ENCODE measurements at places on chromosomes 5 and 9.

- DNase-seq: no peak
Measured at GRCh38 chr5:152855441-152855840, 450.4 kb upstream of the NMUR2 start.

DNA sequence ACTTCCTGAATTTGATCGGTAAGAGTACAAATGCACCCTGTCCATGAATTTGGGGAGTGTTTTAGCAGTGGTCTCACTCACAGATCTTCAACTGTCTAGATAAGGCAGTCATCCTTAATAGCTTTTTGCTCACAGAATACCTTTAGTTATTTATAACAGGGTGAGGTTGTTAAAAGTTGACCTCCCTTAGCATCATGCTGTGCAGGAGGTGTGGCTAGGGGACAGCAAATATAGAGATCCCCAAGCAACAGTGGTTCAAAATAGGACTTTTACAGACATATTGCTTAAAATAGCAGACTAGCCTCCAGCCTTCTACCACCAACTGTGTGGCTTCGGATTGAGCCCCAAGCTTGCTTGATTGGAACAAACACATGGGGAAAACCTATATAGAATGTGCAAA, 724.4 kb downstream of the TLE1 start:
- DNase-seq: no peak

DNA sequence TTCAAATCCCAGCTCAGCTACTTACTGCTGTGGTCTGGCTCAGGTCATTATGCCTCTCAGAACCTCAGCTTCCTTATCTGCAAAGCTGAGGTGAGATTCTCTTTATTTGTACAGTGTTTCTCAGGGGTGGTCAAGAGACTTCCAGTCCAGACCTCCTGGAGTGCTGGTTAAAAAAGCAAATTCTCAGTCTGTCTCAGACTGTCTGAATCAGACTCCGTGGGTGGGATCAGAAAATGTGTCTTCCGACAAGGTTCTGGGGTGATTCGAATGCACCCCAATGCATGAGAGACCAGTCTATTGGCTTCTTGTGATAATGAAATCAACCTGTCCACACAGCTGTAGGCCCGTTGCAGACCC, 137.7 kb upstream of the SMIM23 start:
- DNase-seq: no peak

DNA sequence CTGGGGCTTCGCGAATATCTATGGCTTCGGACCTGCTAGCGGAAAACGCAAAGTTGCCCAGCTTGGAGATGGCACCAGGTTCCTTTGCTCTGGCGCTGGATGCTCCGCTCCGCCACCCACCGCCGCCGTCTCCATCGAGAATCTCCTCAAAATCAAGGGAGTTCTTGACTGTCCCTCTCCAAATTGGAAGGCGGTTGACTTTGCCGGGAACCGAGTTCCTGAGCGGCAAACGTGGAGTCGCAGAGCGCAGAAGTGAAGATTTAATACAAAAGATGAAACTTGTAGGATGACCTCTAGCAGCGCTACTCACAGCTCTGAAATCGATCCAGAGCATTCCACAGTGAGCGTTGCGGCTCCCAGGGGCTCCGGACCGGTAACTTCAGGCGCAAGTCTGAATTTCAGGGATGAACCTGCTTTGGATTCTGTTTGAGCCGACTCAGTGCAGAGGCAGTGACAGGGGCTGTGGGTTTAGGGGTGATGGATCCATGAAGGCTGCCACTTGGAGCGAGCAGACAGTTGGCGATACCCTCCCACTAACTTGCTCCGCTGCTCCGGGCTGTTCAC, 1641.5 kb upstream of the C9orf72 start:
- DNase-seq: no peak

DNA sequence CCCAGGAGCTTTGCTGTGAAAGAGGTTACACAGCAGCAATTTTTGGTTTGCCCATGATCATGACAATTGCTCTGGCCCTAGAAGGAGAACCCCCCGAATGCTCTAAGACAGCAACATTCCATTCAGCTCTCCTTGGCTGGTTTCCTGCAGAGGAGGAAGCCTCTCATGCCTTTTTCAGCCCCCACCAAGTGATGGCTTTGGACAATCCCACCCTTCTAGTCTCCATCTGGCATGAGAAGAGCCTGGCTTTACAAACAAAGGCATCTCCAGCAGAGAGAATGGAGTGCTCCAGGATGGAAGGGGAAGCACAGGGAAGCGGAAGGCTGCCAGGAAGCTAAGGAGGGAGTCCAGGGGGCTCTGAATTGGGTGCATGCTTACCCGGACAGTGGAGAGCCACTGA, 98.4 kb downstream of the CRB2 start:
- no peak for DNase-seq

DNA sequence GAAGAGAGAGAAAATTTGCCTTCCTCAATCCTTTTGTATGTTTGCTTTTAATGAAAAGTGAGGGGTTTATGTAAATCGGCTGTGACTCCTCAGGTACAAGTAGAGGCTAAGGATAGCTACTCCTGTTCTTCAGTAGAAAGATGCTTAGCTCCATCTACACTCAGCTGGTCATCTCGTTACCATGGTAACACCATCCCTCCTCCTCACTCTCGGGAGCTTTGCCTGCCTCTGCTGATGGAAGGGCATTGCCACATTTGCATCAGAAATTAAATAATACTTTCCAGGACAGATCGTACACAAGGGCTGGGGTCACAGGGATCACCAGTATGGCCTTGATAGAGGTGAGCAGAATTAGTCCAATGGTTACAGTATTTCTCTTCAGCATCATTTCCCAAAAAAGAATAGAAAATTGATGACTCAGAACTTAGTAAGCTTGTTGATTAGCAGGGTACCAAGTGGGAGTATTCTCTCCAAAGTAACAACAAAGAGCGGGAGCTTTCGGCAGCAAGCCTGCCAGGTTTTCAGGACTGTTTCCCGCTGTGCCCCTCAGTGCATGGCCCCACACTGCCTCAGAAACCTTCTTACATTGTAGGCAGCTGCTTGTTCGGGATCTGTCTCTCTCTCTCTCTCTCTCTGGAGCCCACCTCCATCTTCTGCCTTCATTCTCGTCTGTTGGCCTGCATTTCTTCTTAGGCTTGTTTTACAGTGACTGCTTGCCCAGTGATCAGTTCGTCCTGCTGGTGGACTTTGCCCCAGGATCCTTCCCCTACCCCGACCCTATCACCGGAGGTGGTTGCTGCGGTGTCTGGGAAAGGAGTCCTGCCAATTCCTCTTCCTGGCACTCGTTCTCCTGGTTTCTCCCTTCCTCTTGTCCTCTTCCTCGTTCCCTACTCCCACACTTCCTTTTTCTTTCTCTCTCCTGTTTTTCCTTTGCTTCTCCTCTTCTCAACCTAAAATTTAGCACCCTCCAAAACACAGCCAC, 51.9 kb upstream of the SNAPC3 start:
- DNase-seq: no peak

DNA sequence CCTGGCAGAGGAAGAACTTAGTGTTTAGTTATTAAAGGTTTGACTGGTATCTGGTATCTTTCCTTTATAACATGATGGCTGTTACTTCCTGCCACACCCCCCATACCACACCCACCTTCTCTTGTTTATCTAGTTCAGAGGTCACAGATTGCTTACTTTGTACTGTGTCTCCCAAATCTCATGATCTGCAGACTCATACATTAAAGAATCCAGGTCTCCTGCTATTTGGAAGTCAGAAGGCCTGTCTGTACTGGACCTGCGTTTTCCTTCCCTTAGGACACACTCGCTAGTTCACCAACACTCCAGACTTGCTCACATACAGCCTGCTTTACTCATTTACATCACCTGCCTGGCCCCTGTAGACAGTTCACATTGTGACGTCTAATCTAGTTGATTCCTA, 39.3 kb downstream of the NUDT12 start:
- no peak for DNase-seq

GRCh38 chr9:4517274-4517673, 27.0 kb downstream of the SLC1A1 start:
- no peak for DNase-seq

DNA sequence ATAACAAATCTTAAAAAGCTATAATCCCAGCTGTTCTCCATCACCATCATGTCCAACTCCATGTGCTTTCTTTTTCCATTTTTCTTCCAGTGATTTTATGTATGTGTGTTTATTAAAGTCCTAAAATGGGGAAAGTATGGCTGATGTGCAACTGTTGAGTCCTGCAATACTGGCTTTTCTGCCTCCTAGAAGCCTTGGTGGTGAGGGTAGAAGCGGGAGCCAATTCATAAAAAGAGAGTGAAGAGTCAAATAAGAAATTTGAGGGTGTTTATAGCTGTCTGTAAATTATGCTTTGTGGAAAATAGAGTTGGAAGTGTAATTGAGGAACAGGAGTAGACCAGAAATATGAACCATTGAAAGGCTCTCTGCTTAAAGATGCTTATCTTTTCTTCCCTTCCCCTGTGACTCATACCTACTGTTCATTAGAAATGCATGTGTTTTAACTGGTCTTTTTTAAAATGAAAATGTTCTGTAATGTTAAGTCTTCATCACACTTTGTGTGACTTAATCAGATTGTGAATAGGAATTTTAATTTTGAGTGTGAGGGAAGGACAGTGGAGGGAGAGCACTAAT, 80.1 kb downstream of the ZCCHC7 start:
- no peak for DNase-seq

DNA sequence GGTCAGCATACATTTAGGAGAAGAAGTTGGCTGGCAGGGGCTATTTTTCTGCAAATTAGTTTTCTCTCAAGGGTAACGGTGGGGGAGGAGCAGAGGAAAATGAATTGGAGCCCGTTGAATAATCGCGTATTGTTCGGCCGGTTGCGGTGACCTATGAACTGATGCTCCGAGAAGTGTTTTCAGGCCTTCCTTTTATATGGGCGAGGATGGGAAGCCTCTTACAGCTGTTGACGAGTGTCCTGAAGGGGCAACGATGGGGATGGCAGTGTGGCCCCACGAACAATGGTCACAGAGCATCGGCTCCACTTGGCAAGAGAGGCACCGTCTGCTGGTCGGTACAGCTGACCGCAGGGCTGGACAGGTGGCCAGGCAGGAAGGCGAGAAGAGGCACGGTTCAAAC, 400.7 kb downstream of the ZSWIM6 start:
- DNase-seq: no peak

DNA sequence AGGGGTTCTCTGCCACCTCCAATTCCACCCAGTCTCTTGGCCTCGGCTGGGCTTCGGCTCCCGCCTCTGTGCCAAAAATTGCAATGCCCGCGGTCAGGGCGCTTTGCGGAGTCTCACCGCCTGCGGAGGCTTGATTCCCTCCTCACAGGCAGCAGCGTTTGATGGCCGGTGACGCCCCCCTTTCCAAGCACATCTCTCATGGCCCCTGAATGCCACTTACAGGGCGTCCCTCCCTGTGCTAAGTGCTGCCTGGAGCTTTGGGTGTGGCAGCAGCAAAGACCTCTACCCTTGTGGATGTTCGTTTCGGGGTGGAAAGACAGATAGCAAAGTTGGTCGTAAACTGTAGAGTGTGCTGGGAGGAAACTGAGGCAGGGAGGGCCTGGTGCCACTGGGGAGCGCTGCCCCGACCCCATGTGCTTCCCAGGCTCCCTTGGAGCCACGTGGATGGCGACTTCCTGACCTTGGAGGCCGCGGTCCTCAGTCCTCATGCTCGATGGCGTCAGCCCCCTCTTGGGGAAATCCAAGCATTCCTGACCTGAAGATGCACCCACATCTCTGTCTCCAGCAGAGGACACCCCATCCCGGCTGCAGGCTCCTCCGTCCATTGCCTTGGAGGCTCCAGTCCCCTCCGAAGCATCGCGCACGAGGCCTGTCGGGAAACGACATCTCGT, 249.2 kb upstream of the IRX4 start:
- no peak for DNase-seq

GRCh38 chr9:28001096-28001495, 427.8 kb upstream of the C9orf72 start:
- DNase-seq: no peak

GRCh38 chr9:105854783-105855724, 160.7 kb downstream of the TMEM38B start:
- DNase-seq: no peak

- no peak for DNase-seq
Measured at GRCh38 chr9:137656416-137656815, 37.6 kb downstream of the EHMT1 start.

GRCh38 chr5:171513591-171513990, 94.1 kb downstream of the FGF18 start:
- no peak for DNase-seq

DNA sequence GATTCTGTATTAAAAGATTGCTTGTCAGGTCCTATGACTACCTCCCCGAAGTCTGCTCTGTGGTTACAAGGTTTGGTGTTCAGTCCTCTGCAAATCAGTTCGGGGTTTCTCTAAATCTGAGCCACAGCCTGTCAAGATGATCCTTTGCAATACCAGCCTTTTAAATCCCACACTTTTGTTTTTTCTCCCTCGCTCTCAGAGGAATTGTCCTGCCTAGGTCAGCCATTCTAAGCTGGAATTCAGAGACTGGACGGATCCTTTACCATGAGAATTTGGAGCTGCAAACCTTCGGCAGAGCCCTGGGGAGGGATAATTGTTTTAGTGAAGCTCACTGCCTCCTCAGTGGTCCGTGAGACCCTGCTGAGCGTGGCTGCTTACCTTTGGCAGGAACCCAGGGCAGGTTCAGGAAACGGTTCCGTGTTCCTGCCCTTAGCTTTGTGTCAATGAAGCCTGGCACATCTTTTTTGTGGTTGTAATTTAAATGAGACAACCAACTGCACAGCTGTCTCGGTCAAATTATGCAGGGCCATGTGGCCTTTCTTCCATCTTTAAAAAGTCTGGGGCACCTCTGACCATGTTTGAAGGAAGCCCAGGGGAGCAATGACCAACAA, 47.2 kb downstream of the EBF1 start:
- DNase-seq: no peak

DNA sequence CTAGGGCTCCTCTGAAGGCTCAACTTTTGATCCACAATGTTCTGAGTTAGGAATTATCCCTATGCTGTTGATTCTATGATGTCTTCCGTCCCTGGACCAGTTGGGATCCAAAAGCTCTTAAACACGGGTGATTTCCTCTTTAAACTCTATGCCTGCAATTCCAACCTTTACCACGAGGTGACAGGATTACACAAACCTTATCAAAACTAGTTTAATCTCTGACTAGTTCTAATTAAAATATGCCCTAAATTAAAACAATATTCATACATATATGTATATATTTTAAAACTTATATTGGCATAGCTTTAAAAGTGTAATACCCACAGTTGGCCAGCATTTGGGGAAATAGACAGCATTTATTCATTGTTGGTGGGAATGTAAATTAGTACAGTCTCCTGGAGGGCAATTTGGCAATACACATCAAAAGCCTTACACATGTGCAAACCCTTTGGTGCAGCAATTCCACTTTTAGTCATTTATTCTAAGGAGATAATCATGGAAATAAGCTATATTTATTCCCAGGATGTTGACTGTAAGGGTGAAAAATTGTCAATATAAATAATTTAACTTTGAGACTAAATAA, 51.6 kb upstream of the PHYKPL start:
- DNase-seq: no peak

- no peak for DNase-seq
Measured at GRCh38 chr9:22401671-22402070, 45.0 kb upstream of the DMRTA1 start.

DNA sequence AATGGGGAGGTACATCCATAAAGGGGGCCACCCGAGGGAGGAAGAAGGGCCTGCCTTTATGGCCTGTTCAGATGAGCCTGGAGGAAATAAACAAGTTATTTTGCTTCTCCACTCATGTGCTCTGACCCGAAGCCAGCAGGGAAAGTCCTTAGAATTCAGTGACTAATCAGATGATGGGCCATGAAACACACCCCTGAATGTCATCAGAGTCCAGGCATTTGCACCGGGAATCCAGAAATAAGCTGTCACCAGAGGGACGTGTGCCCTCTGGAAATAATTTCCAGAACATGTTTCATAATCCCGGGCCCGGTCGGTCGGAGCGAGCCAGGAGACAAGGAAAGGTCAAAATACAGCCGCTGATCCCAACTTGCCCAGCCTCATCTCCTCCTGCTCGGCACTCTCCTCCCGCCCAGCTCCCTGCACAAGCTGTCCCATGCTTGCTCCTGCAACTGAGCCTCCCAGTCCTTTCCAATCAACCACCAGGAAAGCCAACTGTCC, 73.6 kb upstream of the ZNF622 start:
- DNase-seq: no peak

Data from SW 1271 (cell line).